ENCODE measurements at places on chromosomes 11 and 22.
A peak's percentile ranks its signal among the peaks of the same experiment; 100 is the strongest.

GRCh38 chr22:30992565-30992964, 23.5 kb downstream of the TUG1 start:
- no peak for DNase-seq

- no peak for DNase-seq
Measured at GRCh38 chr11:134332189-134332631, 422 bp downstream of the GLB1L2 start.

- no peak for DNase-seq
Measured at GRCh38 chr11:85028329-85029101, 598.6 kb downstream of the DLG2 start.

DNA sequence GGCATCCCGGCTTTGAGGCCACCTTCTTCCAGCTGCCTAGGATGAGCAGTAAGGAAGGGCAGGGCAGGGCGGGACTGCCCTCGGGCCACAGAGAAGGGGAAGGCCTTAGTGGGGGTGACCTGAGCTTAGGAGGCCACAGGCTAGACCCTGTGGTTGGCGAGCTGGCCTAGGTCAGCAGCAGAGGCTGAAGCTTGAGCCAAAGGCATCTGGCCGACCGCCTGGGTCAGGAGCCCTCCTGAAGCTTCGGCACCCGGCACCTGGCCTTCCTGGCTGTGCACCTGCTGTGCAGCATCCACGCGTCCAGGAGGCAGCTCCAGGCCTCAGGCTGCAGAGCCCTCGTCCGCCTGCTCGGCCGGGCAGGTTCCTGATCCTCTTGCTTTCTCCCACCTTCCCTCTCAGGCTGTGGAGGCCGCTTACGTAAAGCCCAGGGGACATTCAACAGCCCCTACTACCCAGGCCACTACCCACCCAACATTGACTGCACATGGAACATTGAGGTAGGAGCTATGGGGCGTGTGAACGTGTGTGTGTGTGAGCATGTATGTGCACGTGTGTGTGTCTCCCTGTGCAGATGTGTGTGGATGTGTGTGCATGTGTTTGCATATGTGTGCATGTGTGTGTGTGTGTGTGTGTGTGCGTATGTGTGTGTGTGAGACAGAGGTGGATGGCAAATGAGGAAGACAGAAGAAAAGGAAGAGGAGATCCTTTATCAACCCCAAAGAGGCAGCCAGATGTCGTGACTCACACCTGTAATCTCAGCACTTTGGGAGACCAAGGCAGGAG, 34.9 kb downstream of the ST14 start:
- DNase-seq, result no peak

DNA sequence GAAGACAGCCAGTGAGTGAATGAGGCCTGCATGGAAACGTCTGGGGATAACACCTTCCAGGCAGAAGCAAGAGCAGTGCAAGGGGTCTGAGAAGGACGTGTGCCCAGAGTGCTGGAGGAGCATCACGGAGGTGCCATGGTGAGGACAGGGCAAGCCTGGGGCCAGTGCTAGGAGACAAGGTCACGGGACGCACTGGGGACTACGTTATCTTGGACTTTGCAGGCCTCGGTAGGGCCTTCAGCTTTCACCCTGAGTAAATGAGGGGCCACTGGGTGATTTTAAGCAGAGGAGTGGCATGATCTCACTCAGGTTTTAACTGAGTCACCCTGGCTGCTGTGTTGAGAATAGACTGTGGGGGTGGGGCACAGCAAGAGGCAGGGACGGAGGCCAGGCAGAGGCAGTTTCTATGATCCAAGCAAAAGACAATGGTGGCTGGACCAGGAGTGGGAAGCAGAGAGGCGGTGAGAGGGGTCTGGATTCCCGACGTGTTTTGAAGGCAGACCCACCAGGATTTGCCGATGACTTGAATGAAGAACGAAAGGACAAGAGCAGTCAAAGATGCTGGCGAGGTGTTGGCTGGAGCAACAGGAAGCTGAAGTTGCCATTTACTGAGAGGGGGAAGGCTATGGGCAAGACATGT, 102.7 kb upstream of the PARVA start:
- DNase-seq, result no peak

DNA sequence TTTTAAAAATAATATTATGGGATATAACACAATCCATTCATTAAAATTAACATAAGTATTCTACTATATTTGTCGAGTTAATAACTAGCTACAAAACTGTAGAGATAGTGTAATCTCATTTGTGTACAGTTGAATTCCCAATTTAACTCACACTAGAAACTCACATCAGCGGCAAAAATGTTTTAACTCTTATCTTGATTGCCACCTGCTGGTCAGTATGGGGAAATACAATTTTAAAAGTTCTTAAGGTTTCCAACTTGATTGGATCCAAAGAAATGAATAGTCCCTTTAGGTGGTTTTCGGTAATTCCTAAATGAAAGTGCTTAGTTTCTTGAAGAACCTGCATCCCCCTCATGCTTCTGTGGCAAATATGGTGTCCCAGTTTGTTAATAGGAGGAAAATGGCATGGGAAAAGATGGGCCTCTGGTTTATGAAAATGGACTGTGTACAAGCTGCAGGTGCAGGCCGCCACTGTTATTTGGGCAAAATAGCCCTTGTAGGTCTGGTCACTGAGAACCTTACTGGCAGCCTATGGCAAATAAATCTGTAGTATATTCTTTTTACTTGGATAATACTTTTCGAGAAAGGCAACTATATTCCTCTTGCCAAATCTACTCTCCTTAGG, 33.7 kb upstream of the SLC17A6 start:
- peak; percentile 11 for DNase-seq

DNA sequence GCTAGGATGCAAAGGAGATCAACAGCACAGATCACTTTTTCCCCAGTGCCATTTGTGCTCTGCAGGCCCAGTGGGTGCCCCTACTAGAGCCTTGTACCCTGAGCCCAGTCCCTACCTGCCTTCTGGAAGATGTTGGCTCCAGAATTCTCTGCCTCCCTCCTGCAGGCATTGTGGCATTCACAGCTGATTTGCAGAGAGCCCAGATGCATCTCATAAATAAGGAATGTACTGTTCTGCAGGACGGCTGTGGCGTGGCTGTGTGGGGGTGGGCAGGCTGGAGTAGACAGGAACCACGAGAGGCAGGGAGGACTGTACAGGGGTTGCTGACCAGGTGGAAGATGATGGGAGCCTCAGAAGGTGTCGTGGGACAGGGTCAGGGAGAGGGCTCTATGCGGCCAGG, 11.2 kb upstream of the MIAT start:
- DNase-seq, result no peak

GRCh38 chr11:9057888-9058287, 33.5 kb downstream of the SCUBE2 start:
- no peak for DNase-seq

DNA sequence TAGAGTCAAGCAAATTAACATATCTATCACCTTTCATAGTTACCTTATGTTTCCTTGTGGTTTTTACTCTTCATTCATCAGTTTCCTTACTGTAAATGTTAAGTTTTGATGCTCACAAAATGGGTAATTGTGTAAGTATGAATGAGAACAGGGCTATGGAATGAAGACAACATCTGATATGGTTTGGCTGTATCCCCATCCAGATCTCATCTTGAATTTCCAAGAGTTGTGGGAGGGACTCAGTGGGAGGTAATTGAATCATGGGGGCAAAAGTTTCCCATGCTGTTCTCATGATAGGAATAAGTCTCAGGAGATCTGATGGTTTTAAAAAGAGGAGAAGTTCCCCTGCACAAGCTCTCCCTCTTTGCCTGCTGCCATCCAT, 107.6 kb downstream of the CCDC34 start:
- DNase-seq, result no peak

- DNase-seq, result peak; percentile 18
Measured at GRCh38 chr11:95337175-95337957, 106.4 kb upstream of the SESN3 start.

DNA sequence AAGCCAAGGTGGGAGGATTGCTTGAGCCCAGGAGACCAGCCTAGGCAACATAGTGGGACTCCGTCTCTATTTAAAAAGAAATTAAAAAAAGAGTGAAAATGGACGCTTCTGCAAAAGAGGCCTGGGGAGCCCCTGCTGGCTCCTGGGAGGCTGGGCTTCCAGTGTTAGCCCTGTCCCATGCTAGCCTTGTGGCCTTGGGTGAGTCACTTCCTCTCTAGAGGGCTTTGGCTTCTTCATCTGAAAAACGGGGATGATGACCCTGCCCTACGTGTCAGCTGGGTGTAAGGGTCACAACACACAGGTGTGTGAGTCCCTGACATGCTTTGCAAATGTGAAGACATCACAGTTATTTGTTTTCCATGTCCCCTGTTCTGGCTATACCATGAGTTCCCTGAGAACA, 32.8 kb downstream of the FAM227A start:
- DNase-seq, result peak; percentile 36

DNA sequence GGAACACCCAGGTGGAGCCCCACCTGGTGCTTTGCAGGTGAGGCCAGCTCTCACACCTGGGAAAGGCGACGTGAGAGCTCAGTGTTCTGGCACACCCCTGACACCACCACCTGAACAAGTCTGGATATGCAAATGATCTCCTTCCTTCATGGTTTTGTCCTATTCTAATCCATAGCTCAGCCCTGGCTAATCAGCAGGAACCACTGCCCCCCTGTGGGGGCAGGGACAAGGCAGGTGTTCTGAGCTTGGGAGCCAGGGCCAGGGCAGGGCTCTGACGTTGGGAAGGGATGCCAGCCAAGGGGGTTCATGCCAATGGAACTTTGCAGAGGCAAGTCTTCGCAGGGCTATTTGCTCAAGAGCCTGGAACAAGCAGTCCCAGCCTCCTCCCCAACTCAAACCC, 144.2 kb downstream of the TRIM29 start:
- DNase-seq, result no peak

GRCh38 chr11:76371170-76371569, 9.8 kb downstream of the THAP12 start:
- DNase-seq, result peak; percentile 68

- no peak for DNase-seq
Measured at GRCh38 chr22:39312410-39312809, 7.0 kb downstream of the RPL3 start.
